ENCODE measurements at places on chromosomes 12 and 14.

- no peak for DNase-seq
Measured at GRCh38 chr14:68106905-68107304, 287.3 kb downstream of the RAD51B start.

- no peak for DNase-seq
Measured at GRCh38 chr14:75011356-75011994, 8.8 kb downstream of the EIF2B2 start.

- DNase-seq = no peak
Measured at GRCh38 chr14:69500096-69500495, 15.6 kb downstream of the PLEKHD1 start.

DNA sequence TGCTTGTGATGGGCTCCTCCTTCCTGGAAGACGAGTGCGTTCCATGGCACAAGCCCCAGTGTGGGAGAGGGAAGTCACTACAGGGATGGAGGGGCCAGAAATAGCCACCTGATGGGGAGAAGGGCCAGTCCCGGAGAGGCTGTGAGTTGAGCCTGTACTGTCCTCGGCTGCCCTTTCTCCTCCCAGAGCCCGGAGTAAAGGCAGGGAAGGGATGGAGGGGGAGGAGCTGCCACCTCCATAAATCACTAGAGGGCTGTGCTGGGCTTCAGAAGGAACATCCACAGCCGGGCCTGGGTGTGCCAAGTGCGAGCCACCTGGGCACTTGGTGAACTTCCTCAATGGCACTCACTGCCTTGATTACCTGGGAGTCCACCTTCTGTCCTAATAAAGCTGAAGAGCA, 110.1 kb downstream of the RBM19 start:
- DNase-seq = no peak

GRCh38 chr14:75909630-75910029, 72.2 kb downstream of the TGFB3 start:
- no peak for DNase-seq

- no peak for DNase-seq
Measured at GRCh38 chr12:96466939-96467751, 22.2 kb upstream of the CFAP54 start.

DNA sequence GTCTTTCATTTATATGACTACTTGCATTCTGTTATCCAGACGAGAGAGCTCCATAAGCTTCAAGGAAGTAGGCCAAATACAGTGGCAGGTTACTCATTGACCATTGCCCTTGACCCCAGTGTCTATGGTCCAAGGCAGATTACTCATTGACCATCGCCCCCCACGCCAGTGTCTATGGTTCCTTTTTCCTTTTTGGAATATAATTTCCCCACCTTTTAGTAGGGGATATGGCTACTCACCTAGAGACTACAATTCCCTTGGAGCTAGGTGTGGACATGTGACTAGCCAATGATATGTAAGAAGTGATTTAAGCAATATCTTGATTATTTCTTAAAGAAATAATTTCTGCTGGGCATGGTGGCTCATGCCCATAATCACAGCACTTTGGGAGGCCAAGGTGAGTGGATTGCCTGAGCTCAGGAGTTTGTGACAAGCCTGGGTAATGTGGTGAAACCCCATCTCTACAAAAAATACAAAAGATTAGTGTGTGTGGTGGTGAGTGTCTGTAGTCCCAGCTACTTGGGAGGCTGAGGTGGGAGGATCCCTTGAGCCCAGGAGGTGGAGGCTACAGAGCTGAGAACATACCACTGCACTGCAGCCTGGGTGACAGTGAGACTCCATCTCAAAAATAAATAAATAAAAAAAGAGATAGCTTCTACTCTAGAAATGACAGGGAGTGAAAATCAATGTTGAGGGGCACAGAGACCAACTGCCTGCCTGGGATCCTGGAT, 32.6 kb downstream of the SIX4 start:
- no peak for DNase-seq

GRCh38 chr12:116620124-116620491, 60.9 kb downstream of the MAP1LC3B2 start:
- DNase-seq = no peak

GRCh38 chr12:29050503-29050902, 98.6 kb upstream of the FAR2 start:
- no peak for DNase-seq

Data from activated T-cell treated with anti-CD3 and anti-CD28 coated beads for 24 hours (primary cell).